ENCODE measurements at places on chromosomes 2 and 18. TPM values are rescaled to one million over a fixed set of nuclear protein-coding genes. Genes with fewer than 3 reads are reported as not detected.

NOSTRIN gene
- 0.22 TPM for total RNA-seq

DSC2 gene
- total RNA-seq: 0.09 TPM

GRB14 gene
- total RNA-seq: 0.34 TPM

GMCL1 gene
- total RNA-seq: 8.0 TPM

FEV gene
- total RNA-seq: not detected

GNLY gene
- total RNA-seq: not detected

CCDC150 gene
- 7.3 TPM for total RNA-seq

LHCGR gene
- not detected for total RNA-seq

C1D gene
- total RNA-seq: 28.2 TPM

VAMP8 gene
- 8.8 TPM for total RNA-seq

SCRN3 gene
- 18.3 TPM for total RNA-seq

Data from dermis lymphatic vessel endothelial cell (primary cell).